ENCODE measurements at places on chromosomes 5 and 9.

GRCh38 chr9:75672478-75672877, 218.0 kb upstream of the PCSK5 start:
- DNase-seq, result no peak

- no peak for DNase-seq
Observed at GRCh38 chr9:98569491-98569890, 139.2 kb downstream of the GABBR2 start.

- DNase-seq, result no peak
Observed at GRCh38 chr9:100322954-100323536, 29.7 kb downstream of the TEX10 start.

DNA sequence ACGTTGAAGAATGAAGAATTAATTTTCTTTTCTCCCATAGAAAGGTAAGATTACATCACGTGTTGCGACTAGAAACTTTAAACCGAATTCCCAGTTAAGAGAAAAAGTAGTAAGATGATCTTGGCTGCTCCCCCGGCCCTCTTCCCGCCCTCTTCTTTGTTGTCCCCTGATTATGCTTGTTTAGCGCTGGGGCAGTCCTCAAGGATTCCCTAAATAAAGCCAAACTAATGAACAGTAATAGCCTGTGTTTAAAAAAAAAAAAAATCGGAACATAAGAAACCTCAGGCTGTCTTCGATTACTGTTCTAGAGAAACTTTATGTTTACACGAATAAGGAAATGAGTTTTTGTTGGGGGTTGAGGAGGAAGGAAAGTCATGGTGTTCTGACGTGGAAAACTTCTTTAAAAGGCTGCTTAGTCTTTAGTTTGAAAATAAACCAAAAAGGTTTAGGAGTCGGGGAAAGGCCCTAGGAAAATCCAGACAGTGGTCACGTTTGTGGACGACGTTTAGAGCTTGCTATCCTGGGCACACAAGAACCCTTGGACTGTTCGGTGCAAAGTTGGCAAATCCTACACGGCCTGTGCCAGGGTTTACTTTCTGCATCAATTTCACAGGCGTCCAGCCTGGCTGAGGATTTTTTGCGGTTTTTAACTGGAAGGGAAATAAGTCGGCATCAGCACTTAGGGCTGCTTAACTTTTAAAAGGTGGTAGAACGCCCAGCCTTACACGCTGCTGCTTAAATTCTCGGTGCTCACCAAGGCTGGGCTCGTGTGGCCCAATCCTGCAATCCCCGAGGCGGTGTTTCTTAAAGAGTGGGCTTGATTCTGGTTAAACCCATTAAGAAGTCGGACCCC, 1.1 kb upstream of the MAT2B start:
- DNase-seq, result no peak

DNA sequence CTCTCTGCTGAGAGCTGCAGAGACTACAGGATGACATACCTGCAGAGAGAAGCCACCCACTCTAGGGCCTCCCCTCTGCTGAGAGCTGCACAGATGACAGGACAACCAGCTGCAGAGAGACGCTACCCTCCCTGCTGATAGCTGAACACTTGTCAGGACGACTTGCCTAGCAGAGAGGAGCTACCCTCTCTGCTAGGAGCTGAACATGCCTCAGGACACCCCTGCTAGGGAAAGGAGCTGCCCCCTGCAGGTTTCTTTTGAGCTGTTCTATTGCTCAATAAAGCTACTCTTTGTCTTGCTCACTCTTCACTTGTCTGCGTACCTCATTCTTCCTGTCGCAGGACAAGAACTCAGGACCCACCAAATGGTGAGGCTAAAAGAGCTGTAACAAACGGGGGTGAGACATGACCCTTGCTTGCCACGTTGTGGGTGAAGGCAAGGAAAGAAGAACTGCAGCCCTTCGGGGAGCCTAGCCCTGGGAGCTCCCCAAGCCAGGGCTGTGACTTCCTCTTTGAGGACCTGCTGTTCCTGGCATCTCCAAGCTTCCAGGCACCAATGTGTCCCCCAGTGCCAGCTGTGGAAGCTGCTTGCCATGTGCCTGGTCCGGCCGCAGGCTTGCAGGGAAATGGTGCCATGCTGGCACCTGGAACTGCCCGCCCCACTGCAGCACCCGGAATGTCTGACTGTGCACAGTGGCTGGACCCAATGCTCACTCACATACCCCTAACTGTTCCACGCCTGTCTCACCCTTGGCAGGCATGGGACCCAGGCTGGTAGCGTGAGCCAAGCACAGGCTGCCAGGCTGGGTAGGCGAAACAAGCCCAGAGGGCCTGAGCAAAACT, 5.1 kb upstream of the TESK1 start:
- no peak for DNase-seq

- no peak for DNase-seq
Observed at GRCh38 chr5:66959653-66960052, 236.9 kb downstream of the CD180 start.

DNA sequence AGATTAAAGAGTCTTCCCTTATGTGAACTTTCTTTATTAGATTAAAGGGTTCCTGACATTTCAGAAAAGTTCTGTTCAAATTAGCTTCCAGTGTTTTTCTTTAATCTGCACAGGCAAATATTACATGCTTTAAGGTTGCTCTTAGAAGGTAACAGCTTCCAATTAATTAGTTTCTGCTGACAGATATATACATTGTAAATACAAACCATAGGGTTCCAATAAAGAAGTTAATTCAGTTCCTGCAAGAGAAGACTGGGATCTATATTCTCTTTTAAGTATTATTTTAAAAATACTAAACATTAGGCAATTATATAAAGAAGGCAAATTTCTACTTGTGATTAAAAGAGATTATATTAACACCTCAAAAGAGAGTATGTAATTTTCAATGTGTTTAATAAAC, 795.7 kb downstream of the MAT2B start:
- no peak for DNase-seq

- DNase-seq, result no peak
Observed at GRCh38 chr5:88671505-88672499, 211.2 kb downstream of the MEF2C start.

- DNase-seq, result no peak
Observed at GRCh38 chr5:128378632-128379031, 159.4 kb downstream of the FBN2 start.

- DNase-seq, result no peak
Observed at GRCh38 chr5:26121338-26121737, 917.0 kb downstream of the CDH9 start.

GRCh38 chr5:173707392-173707791, 90.9 kb upstream of the BOD1 start:
- DNase-seq, result no peak

- DNase-seq, result no peak
Observed at GRCh38 chr5:131079232-131079631, 85.8 kb downstream of the HINT1 start.

GRCh38 chr9:83964973-83965349, 15.1 kb downstream of the HNRNPK start:
- no peak for DNase-seq

DNA sequence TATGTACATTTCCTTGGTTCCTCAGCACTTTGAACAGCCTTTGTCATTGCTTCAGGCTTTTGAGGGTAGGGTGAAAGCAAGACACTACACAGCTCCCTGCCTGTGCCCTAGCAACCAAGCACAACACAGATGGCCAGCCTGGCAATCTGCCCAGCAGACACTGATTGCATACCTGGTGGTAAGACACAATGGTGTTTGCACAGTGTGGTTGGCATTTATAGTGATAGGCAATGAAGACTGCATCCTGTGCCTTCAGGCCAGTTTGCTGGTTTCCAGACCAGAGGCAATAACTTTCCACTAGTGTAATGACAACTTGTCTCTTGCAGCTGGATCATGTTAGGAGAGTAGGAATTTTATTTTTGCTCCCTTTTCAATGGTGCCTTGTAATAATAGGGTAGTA, 144.5 kb upstream of the TNC start:
- no peak for DNase-seq

GRCh38 chr9:36018129-36018528, 18.6 kb upstream of the RECK start:
- DNase-seq, result no peak

DNA sequence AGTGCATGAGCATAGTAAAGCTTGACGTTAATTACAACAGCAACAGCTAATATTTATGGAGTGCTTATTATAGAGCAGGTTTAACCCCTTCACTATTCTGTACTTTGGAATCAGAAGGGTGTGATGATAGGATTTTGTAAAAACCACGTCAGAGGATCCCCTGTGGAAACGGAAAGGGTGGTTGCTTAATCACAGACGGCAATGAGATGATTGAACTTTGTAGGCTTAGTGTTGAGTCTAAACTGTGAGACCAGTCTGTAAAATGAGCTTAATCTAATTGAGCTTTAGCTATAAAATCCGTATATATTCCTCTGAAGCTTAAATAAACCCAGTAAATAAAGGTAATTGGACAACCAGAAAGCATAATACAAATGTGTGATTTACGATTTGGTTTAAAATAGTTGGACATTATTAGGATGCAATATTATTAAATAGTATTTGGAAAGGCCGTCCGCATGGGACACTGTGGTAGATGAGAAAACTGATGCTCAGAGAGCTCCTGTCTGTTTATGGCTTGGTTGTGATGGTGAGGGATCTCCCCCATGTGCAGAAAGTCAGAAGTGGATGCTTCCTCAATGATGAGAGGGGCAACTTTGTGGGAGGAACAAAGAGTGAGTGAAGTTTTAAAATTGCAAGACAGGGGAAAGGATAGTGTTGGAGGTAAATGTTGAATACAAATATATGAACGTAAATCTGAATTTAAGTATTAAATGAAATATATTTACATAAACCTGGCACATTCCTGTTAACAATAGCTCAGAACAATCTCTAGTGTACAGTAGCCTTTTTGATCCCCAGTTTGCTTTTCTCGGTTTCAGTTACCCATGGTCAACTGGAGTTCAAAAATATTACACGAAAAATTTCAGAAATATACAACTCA, 23.4 kb upstream of the SCGB3A2 start:
- DNase-seq, result no peak

DNA sequence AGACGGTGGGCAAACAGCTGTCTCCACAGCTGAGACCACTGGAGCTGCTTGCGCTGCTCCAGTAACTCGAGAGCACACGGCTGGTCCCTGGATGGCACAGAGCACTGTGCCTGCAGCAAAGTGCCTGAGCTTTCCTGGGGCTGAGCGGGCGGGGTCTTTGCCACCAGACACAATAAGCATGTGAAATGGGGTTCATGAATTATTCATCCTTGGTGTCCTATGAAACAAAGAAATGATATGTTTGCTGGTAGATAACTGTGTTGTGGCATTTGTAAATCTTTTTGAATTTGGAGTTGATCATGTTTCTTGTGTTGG, 151.7 kb upstream of the MPDZ start:
- no peak for DNase-seq

GRCh38 chr5:123486951-123487655, 24.9 kb upstream of the CSNK1G3 start:
- DNase-seq, result no peak

DNA sequence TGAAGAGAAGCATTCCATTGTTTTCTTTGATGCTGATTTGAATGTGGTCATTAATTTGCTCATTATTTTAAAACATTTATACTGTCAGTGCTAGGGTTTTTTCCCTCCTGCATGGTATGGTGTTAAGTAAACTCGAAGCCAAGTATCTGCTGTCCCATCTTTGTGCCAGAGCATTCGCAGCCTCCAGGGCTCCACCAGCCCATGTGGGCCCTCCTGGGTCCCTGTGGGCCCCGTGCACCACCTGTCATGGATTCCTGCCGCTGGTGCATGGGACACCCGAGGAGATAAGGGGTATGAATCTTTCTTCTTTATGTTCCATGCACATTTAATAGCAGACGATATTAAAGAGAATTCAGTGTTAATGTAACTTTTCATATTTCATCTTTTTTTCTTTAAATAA, 95.1 kb downstream of the TRIO start:
- DNase-seq, result no peak

GRCh38 chr9:83153030-83153429, 90.1 kb upstream of the RASEF start:
- no peak for DNase-seq

DNA sequence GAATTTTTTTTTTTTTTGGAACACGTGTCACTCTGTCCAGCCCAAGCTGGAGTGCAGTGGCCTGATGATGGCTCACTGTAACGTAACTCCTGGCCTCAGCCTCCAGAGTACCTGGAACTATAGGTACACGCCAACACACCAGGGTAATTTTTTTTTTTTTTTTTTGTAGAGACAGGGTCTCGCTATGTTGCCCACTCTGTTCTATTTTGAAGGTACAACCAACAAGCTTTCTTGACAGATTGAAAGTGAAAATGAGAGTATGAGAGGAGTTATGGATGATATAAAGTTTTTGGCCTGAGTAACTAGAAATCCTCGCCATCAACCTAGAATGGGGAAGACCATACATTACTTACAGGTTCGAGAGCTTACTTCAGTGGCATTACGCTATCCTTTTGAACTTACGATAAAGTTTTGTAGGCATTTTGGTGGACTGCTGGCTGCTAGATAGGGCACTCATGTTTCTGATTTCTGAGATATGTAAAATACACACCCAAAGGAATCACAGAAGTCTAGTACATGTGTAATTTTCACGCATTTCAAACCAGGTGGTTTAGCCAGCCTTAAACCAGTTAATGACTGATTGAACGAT, 806 bp upstream of the CDC42SE2 start:
- no peak for DNase-seq

DNA sequence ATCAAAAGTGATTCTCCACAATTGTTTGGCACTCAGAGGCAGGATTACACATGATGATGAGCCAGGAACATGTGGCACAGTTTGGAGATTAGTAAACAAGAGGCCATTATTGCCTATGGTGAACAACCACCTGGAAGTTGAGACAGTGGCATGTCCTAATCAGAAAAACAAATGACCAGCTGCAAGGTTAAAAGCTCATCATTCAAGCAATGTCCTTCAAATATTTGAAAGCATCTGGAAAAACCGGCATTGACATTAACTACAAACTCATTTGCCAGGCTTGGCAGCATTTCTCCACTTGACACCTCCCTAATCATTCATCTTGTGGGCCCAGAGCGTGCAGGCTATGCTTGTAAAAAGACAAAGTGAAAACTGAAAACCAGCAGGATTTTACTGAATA, 80.6 kb upstream of the MEGF10 start:
- DNase-seq, result no peak

DNA sequence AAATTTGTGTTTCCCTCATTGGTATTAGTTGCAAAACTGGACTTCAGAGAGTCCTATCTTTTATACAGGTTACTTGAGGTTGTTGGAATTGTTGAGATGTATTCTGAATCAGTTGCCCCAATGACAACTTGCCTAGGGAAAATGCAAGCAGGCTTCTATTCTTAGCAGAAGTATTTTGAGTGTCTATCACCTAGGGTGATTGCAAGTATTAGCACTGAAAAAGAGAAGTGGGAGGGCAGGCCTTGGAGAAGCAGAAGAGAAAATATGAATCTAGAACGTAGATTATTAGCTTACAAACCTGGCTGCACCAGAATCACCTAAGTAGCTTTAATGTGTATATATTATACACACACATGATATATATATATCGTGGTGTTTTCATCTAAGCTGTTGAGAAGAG, 43.2 kb downstream of the ADAMTS12 start:
- no peak for DNase-seq

- no peak for DNase-seq
Observed at GRCh38 chr9:109779711-109780452, at the start of gene PALM2AKAP2. PALM2AKAP2 (plus strand) TSS chr9:109780198; CDS start chr9:109780489, 291 bp downstream.
